ENCODE measurements at places on chromosomes 7 and 10.

DNA sequence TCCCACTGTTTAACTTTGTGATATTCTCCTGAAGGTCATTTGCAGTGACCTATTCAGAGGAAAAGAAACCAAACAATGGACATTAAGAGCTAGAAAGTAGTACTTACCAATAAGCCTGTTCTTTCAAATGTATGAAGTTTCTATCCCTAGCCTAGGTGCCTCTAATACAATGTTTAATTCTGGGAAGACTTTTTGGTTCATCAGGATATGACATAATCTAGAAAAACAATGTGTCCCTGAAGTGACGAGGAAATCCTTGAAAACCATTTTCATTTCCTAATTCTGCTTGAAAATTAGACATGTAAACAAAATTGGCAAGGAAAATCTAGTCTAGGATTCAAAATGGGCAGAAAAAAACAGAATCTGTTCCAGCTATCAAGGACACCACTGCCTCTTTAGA lies 36.1 kb downstream of the ARHGAP19 start:
- DNase-seq = no peak

DNA sequence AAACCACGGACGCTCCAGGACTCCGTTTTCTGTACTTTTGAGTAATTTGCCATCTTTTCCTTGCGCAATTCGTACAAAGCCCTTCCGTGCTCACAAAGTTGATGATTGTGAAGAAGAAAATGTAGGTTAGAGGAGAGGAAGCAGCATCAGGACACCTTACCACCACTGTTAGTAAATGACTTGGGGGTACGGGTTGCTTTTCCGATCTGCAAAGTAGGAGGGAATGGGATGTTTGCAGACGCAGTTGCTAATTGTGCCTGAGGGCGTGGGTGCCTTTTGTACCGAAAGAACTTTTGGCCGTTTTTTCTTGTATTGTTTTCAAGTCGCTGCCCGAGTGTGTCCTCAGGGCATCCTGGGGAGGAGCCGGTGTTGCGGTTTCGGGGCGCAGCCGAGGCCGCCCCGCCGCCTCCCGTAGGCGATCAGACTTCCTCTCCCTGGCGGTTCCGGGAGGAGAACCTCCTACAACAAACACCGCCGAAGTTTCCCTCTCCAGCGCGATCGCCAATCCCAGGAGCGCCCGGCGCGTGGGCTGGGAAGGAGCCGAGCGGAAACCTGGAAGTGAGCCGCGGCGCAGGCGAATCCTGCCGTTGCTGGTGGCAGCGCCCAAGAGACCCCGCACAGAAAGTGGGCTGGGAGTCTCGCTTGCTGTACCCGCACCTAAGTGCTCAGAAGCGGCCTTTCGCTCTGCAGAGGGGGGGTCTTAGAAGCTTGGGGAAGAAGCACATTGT lies 1.0 kb downstream of the PRR15 start:
- no peak for DNase-seq

DNA sequence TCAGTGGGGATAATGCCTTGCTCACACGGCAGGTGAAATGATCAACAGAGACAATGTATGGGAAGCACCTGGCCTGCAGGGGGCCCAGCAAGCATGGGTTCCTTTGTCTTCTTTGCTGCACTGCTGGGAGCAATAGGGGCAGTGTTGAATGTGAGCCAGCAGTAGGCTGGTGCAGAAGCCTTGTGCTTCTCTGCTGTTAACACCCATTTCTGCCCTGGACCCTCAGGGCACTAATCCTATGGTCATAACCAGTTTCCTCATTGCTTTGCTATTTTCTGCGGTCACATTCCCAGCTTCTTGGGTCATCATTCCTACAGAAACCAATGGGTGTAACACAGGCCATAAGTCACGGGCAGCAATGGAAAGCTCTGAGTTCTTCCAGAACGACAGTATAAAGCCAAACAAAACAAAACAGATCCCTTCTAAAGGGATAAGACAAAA lies 10.9 kb upstream of the LGI1 start:
- no peak for DNase-seq

- peak; percentile 32 for DNase-seq
These were observed 164.6 kb upstream of the CDCA7L start for GRCh38 chr7:22110227-22110839.

DNA sequence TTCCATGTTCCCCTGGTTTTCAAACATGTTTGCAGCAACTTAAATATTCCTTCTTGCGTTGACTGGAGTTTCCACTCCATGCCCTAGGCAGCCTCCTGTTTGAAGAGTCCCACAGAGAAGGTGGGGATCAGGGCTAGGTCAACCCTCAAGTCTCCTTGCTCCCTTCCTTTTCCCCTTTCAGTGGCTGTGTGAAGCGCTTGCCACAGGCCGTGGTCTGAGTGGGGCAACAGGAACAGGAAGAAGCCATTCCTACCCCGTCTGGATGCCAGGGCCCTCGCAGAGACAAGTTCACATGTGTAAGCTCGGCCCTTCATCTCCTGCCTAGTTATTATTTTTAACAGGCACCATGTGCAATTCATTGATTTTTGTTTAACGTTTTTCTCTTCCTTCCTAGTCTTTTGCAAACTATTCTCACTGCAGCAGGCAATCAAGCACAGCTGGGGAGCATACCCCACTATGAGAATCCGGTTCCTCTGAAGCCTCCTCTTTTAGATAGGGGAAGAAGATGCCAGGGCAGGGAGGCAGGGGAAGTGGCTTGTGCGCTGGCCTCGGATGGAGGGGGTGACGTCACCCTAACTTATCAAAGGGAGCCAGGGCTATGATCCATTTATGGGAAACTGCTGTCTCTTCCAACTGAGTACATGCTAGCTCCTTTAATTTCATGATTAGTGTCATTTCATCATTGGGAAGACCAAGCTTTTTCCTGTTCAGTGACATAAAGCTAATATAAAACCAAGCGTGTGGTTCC lies 64.2 kb downstream of the PRLHR start:
- no peak for DNase-seq

- DNase-seq = no peak
These were observed 124.5 kb upstream of the RET start for GRCh38 chr10:42952349-42952748.

GRCh38 chr10:91312382-91312733 lies 91.9 kb downstream of the PCGF5 start:
- no peak for DNase-seq

GRCh38 chr7:49424109-49424508 lies 349.3 kb upstream of the VWC2 start:
- no peak for DNase-seq

Measured in stimulated activated CD4-positive, alpha-beta T cell treated with anti-CD3 and anti-CD28 coated beads, Interleukin-1b, Interleukin-23, amount 100 ng/mL, for 1 hour (primary cell).